ENCODE measurements at places on chromosomes 2 and 18.

DNA sequence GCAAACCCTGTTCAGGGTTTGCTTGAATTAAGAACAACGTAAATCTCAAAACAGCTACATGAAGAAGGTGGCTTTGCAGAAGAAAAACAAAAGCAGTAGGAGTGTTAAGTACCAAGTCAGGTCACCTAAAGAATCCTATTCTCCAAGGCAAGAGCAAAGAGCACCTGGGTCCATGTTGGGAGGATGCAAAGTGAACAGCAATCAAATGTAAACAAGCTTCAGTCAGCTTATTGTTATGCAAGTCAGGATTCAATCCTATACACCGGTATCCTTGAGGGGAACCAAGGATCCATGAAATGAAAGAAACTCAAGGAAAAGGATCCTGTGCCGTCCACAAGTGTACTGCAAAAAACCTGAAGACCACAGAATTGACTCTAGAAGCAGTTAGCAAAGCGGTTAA, 261.0 kb upstream of the DDX18 start:
- no peak for DNase-seq

DNA sequence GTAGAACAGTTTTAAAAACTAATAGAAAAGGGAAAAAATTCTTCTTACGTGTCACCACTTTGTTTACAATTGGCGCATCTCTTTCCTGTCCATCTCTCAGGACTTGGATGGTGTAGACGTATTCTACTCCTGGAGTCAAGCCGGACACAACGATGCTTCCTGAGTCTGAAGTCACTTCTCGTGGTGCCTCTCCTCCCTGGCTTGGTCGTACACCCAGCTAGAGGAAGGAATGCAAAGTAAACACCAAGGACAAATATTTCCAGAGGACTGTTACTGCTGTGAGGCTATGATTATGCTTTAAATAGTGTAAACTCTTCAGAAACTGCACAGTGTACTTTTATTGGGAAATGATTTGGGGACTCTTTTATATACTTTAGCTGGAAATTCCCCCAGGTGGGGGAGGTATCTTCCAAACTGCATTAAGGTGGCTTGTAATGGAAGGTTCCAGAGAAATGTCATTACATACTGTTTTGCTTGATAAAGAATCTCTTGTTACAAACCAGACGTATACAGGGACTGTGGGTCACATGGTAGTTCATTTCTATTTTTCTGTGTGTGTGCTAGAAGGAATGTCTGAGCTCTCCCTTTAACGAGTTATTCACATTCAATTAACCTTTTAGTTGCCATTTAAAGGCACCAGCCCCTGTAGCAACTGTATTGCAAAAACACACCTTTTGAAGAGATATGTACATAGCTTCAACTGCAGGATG, 38.1 kb downstream of the FN1 start:
- DNase-seq = no peak

DNA sequence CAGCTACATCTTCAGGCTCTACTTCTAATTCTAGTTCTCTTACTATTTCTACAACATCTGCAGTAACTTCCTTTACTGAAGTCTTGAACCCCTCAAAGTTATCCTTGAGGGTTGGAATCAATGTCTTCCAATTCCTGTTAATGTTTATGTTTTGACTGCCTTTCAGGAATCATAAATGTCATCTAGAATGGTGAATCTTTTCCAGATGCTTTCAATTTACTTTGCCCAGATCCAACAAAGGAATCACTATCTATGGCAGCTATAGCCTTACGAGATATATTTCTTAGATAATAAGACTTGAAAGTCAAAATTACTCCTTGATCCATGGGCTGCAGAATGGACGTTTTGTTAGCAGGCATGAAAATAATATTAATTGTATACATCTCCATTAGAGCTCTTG, 123.9 kb downstream of the PDE1A start:
- no peak for DNase-seq

- no peak for DNase-seq
Observed at GRCh38 chr2:16141641-16141921, 201.2 kb downstream of the MYCN start.

DNA sequence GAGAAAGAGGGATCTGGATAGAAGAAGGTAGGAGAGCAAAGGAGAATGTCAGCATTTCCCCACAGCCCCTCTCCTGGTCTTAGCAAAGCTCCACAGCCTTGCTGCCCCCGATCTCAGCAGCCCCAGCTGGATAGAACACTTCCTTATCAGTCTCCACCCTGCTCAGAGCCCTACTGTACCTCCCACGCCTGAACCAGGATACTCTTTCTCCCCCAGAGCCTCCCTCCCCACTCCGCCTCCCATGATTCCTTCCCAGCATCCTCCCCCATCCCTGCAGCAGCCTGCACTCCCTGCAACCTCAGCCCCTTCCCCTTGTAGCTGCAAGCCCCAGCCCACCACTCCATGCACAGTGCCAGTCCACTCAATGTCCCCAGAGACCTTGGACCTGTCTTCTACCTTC, 25.8 kb downstream of the PLB1 start:
- no peak for DNase-seq

DNA sequence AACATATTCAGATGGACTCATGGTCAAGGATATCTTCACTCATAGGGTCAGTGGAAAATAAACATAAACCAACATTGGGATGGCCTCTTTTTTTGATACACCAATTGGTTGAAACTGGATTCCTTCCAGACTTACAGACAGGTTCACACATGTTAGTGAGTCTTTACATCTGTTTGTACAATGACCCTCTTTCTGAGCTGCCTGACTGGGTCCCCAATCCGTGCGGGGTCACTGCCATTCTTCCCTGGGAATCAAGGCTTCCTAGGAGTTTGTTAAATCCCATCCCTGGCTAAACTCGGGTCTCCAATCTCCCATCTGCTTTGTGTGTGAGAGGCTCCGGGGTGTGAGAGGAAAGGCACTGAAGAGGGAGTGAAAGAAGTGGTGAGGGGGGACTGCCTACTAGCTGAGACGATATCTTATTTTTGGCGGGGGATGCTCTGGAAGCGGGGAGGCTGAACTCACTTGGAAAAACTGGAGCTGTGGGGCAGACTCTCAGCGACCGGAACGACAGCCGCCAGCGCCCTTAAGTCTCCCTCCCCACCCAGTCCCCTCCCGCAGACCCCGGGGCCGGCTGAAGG, 487 bp downstream of the STARD6 start:
- DNase-seq = peak; percentile 51

DNA sequence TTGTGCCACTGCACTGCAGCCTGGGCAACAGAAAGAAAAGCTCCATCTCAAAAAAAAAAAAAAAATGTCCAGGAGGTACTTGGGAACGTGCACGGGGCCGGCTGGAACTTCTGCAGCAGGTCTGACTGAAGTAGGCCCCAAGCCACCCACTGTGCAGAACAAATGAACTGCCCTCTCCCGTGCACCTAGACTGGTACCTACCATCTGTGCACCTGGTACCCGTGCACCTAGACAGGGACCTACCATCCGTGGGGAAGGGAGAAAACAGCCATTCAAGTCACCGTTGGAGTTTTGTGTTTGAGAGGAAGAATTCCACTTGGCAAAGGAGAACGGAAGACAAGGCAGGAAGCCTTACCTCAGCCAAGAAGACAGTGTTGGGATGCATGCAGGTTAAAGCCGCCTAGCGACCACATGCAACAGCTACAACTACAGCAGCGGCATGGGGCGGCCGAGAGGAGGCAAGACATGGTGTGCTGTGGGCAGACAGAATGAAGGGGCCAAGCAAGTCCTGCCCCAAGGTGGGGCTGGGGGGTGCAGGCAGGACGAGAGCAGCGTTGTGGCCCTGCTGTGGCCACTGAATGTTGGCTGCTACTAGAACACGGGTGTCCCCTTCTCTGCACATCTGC, 16.1 kb downstream of the ST3GAL5 start:
- no peak for DNase-seq

DNA sequence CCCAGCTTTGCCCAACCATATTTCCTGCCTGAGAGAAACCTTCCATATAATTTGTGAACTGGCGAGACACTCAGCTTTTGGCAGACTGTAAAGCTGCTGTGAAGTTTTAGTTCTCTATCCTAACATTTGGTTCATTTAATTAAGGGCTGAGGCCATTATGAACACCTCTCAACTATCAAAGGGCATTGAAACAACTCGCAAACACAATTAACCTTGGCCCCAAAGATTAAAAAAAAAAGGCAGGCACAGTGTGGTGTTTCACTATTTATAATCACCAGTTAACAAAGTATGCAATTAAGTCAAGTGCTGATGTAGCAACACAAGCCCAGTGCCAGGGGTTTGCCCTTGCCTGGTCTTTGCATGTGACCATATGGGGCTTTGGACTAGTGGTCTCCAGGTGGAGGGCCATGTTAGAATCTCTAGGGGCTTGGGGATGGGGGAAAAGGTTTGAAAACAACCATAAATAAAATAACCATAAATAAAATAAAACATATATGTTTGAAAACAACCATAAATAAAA, 297.6 kb upstream of the SKOR2 start:
- DNase-seq = peak; percentile 16

GRCh38 chr2:109284826-109285225, 155.8 kb downstream of the SH3RF3 start:
- no peak for DNase-seq
